ENCODE measurements at places on chromosomes 4 and X. TPM values are rescaled to one million over a fixed set of nuclear protein-coding genes. Genes with fewer than 3 reads are reported as not detected.

- no peaks in the 10 kb centered on the region for H3K27me3 ChIP-seq
- H3K36me3 ChIP-seq = no peaks in the 10 kb centered on the region
- H3K4me3 ChIP-seq = no peak overlapping the region
- no peak for DNase-seq
Observed at GRCh38 chr4:84530454-84530853, 31.4 kb upstream of the NKX6-1 start.

- DNase-seq = no peak
- H3K4me1 ChIP-seq = no peaks in the 10 kb centered on the region
- H3K36me3 ChIP-seq = no peaks in the 10 kb centered on the region
Observed at GRCh38 chr4:151420250-151420807, 11.4 kb downstream of the FHIP1A start.

DNA sequence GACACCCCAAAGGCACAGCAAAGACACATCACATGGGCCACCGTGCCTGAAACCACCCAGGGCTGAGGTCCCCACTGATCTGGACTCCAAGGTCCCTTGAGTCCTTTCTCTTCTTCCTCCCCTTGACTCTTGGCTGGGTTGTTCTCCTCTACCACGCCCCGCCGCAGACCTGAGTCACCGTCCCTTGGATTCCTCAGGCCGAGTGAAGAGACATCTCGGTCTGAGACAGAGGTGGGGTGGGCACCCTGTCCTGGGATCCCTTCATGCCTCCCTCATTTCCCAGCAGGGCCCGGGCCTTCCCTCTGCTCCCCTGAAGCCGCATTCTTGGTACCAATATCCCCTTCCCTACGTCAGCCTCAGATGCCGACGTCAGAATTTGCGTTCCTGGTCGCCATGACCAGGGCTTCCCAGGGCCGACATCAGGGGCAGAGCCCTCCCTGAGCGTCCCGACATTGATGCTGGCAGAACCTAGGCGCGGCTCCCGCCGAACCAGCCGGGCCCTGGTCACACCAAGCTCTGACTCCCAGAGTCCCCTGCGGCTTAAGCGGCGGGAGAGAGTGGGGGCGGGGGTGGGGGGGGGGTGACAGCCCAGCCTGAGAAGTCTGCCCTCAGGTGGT, 498 bp downstream of the MAGEA10 start:
- no peaks in the 10 kb centered on the region for H3K27me3 ChIP-seq
- DNase-seq = no peak
- no peak overlapping the region for H3K4me3 ChIP-seq
- no peak overlapping the region for H3K27ac ChIP-seq
- H3K36me3 ChIP-seq = no peaks in the 10 kb centered on the region
- no peaks in the 10 kb centered on the region for H3K4me1 ChIP-seq

- peaks cover 3% of the 10 kb centered on the region for H3K4me1 ChIP-seq
- no peaks in the 10 kb centered on the region for H3K27me3 ChIP-seq
- H3K27ac ChIP-seq = peak overlapping the region; percentile 60
- no peaks in the 10 kb centered on the region for H3K36me3 ChIP-seq
Observed at GRCh38 chrX:19684311-19684710, 169.0 kb upstream of the MAP3K15 start.

- no peak for DNase-seq
- no peak overlapping the region for H3K27ac ChIP-seq
- no peaks in the 10 kb centered on the region for H3K27me3 ChIP-seq
- no peak overlapping the region for H3K4me3 ChIP-seq
- no peaks in the 10 kb centered on the region for H3K36me3 ChIP-seq
- no peaks in the 10 kb centered on the region for H3K4me1 ChIP-seq
Observed at GRCh38 chrX:1484638-1485019, 31.9 kb upstream of the ASMTL start.

DNA sequence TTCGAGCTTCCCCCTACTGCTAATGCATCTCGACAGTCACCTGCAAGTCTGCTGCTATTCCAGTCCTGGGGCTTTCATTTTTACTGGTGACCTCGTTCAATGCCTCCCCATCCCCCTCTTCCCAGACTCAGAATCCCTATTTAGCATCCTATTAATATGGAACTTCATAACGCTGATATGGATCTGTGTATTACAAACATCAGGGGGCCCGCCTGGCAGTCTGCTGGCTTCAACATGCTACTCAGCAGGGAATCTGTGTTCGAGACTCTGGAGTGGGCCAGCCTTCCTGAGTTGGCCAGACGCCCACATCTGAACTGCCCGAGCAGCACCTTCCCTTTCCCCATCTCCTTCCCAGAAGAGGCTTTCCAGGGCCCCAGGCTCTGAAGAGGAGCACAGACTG, 173.9 kb upstream of the PPARGC1A start:
- no peaks in the 10 kb centered on the region for H3K4me1 ChIP-seq
- no peak overlapping the region for H3K4me3 ChIP-seq
- DNase-seq = no peak
- H3K27ac ChIP-seq = no peak overlapping the region

Gene MAGEB17
- not detected for total RNA-seq

Gene FAT4
- 9.8 TPM for total RNA-seq

Gene CT55
- total RNA-seq = not detected

Gene AKAP17A
- total RNA-seq = 49.8 TPM
